ENCODE measurements at places on chromosomes 16 and 17.

DNA sequence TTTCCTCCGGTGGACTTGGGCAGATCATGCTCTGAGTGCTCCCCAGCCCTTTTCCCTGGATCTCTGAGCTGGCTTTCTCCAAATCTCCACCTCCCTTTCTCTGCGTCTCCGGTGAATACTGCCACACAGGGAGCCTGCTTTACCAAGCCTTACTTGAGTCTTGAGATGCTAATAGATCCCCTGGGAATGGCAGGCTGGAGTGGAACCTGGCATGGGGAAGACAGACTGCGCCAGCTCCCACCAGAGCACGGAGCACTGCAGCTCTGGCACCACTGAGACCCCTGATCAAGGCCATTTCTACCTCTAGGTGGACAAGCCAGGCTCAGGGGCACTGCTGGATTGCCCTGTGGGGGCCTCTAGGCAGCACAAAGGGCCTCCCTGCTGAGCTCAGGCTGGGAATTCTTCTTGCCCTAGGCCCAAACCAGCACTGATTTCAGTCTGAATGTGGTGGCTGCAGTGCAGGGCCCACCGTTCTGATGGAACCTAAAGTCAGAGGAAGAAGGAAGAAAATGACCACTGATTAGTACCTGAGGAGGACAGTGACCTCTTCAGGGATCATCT is 74.3 kb upstream of the CRHR1 start:
- no peak for DNase-seq

- peak; percentile 81 for DNase-seq
Measured at GRCh38 chr17:57861790-57862693, 12.2 kb upstream of the MRPS23 start.

DNA sequence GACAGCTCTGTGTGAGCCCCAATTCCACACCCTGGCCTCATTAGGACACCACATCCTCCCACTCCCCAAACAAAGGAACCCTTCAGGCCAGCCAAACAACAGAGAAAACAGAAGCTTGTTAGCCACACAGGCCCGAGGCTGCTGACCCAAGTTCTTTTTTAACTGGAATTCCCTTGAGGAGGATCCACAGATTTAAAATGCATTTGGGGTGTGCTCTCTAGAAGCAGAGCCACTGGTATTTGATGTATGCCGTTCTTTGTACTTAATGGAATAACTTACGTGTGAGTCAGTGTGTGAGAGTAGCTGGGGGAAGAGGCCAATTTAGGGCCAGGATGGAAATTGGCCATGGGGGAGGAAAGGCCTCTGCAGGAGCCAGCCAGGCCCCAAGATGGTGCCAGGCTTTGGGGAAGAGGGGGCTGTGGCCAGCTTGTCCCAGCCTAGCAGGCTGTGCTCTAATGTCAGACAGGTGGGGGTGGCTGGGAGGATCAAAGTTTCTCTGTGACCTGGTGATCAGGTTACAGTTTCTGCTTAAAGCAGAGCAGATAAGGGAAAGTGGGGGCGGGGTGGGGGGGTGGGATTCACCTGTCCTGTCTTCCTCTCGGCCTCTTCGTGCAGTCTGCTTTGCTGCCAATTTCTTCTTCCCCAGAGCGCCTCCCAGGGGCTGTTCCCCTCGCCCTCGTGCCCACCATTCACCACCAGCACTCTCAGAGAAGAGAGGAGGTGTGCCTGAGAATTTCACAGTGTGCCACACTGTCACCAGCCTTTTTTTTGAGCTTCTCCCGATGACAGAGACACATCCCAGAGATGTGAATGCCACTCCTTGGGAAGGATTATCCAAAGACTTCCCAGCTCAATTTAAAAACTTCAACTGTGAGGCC is 50.8 kb downstream of the TOM1L2 start:
- DNase-seq = peak; percentile 67

DNA sequence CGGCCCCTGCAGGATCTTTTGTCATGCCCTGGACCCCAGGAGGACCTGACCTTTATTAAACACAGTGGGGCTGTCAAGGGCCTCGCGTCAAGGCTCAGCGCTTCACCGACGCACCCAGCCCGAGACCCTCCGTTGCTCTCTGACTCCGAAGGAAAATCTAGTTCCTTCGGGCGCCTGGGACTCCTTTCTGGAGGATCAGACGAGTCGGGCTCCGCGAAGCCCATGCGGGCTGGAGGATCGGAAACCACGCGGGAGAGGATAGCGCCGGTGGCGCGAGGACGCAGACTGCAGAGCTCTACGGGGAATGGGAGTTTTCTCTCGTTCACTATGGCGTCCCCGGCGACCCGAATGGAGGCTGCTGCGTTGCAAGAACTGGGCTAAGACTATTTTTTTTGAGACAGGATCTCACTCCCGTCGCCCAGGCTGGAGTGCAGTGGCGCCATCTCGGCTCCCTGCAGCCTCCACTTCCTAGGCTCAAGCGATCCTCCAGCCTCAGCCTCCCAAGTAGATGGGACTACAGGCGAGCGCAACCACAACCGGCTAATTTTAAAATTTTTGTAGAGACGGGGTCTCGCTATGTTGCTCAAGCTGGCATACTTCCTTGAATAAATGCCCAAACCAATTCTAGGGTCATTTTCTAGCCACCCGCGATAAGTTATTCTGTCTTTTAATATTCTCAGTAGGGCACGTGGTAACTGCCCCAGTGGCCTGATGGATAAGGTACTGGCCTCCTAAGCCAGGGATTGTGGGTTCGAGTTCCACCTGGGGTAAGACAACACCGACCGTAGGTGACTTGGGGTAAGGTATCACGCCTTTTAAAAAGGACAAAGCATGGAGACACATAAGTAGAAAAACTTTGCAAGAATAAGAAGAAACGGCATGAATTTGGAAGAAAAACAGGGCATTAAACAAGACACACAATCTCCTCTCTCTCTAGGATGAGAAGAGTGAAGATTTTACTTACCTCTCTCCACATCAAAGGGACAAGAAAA is 5.5 kb downstream of the OR1F1 start:
- DNase-seq = no peak

GRCh38 chr17:29042679-29043538 is at the start of gene PIPOX:
PIPOX (plus strand) TSS chr17:29043141; CDS start chr17:29043226, 85 bp downstream.
- peak; percentile 73 for DNase-seq

- no peak for DNase-seq
Measured at GRCh38 chr16:8579559-8579958, 10.8 kb downstream of the TMEM114 start.

- no peak for DNase-seq
Measured at GRCh38 chr17:42182927-42183734, 2.1 kb downstream of the HCRT start.

DNA sequence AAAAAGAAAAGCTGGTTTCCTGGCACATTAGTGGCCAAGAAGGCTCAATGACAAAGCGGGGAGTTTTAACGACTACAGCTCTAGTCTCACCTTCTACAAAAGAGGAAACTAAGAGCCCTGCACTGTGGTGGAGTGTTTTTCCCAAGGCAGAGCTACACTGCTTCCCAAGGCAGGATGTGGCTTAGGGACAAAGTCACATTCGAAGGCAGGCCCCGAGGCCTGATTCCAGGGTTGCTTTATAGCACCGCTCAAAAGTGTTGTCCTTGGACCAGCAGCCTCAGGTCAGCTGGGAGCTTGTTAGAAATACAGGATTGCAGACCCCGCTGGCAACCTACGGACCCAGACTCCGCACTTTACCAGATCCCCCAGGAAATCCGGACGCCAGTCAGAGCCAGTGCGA is 23.8 kb downstream of the TMEM92 start:
- DNase-seq = no peak

DNA sequence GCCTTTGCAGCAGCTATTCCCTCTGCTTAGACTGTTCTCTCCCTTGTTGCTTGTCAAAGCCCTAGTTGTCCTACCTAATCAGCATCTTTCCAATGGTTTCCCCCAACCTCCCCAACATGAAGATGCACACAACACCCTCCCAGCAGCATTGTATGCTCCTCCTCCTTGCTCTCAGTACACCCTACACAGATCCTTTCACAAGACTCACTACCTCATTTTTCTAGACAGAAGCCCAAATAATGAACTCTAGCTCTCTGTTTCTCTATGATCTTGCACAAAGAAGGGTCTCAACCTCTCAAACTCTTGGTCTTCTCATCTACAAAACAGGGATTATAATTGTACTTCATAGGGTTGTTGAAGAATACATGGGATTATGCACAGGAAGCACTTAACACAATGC is 19.4 kb downstream of the PSME3IP1 start:
- no peak for DNase-seq

GRCh38 chr16:49660626-49661025 is 195.3 kb downstream of the ZNF423 start:
- DNase-seq = no peak

DNA sequence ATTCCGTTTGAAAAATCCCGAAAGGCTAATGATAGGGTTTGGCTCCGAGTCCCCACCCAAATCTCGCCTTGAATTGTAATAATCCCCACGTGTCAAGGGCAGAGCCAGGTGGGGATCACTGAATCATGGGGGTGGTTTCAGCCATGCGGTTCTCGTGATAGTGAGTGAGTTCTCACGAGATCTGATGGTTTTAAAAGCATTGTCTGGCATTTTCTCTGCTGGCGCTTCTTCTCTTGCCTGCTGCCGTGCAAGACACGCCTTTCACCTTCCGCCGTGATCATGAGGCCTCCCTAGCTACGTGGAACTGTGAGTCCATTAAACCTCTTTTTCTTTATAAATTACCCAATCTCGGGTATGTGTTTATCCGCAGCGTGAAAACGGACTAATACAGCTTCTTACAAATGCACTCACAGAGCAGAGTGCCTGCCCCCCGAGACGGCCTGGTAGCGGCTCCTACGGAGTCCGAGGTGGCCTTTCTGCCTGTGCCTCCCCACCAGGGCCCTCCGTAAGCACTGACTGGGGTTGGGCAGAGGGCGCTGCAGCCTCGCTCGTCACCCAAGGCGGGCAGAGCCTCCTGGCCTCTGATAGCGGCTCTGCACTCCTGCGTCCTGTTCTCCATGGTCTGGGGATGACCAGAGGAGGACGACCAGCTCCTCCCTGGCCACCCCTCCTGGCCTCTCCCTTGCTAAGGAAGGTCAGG is 131.7 kb downstream of the FOXL1 start:
- no peak for DNase-seq

GRCh38 chr16:74291577-74292208 is 4.9 kb upstream of the PSMD7 start:
- DNase-seq = no peak

GRCh38 chr17:69325518-69326376 is 1.2 kb downstream of the ABCA5 start:
- no peak for DNase-seq

- no peak for DNase-seq
Measured at GRCh38 chr16:78549366-78549765, 449.9 kb downstream of the WWOX start.

DNA sequence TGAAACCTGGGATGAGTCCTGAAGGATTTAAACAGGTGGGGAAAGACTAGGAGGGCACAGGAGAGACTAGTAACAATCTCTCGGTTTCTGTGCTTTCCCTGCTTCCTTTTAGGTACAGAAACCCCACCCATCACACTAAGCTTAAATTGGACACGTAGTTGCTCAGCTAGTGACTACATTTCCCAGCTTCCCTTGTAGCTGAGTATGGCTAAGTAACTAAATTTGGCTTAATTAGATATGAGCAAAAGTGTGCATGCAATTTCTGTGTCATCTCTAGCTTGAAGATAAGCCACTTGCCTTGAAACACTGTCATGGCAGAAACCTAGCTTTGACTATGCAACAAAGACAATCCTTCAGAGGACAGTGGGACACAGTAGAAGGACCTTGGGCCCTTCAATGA is 36.5 kb downstream of the CACNG1 start:
- DNase-seq = no peak

GRCh38 chr16:86783636-86784626 is 205.6 kb downstream of the FOXL1 start:
- no peak for DNase-seq

- DNase-seq = no peak
Measured at GRCh38 chr16:13923703-13924298, 3.8 kb downstream of the ERCC4 start.

DNA sequence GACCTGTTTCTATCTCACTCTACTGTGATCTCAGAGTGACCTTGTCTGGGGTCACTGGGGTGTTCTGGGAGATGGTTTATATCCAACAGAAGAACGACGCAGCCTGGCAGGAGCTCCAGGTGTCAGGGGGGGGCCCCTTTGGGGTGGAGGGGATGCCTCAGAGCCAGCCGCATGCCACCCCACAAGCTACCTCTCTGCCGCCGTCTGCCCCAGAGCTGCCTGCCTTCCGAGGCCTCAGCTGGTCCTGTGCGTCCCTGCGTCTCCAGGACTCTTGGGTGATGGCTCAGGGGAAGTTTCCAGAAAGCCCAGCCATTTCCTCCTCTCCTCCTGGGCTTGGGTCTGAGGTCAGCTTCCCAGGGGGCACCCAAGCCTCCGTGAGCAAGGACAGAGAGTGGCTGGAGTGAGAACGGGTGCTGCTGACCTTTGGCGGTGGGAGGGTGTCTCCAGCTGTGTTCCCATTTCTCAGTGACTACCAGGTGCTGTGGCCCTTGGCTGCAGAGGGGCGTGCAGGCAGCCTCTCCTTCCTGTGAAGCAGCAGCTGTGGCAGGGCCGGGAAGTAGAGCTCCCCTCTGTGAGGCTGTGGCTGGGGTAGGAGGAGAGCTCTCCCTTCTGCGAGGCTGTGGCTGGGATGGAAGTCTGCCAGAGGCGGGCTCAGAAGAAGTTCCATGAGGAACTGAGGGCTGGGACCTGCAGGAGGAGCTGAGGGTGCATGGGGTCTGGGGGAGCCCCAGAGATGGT is 19.8 kb downstream of the JPH3 start:
- no peak for DNase-seq

- no peak for DNase-seq
Measured at GRCh38 chr17:33868899-33869298, 386.2 kb upstream of the CCL2 start.

- no peak for DNase-seq
Measured at GRCh38 chr17:43660816-43661493, 767 bp downstream of the MEOX1 start.

- no peak for DNase-seq
Measured at GRCh38 chr17:40952661-40953060, 14.1 kb downstream of the KRT39 start.

DNA sequence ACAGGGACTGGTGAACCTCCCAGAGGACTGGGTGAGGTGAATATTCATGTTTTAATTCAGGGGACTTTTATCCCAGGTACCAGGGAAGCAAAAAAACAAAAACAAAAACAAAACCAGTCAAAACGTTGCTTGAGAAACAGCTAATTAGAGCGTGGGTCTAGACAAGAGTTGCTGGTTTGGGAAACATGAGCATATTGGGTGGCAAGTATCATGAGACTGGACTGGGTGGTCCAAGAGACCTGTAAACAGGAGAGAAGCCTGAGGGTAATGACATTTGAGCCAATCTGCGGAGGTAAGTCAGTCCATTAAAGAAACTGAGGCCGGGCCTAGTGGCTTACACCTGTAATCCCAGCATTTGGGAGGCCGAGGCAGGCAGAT is 11.5 kb upstream of the BPTF start:
- no peak for DNase-seq

DNA sequence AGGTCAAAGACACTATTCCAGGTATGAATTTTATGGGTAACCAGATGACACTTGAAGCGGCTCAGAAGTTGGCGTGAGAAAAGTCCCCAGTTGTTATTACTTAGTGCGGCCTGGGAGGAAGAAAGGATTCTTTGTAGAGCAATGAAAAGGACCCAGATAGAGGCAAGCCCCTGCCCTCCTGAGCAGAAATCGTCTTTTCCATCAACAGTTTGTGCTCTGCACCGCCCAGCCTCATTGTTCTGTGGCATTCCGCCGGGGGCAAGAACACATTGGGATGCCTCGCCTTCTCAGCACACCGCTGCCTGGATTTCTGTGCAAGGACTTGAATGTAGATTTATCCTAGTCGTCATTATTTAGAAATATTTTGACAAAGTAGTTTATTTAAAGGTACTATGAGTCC is 32.7 kb upstream of the CRHR1 start:
- DNase-seq = no peak
